ENCODE measurements at places on chromosomes 7 and 10.

DNA sequence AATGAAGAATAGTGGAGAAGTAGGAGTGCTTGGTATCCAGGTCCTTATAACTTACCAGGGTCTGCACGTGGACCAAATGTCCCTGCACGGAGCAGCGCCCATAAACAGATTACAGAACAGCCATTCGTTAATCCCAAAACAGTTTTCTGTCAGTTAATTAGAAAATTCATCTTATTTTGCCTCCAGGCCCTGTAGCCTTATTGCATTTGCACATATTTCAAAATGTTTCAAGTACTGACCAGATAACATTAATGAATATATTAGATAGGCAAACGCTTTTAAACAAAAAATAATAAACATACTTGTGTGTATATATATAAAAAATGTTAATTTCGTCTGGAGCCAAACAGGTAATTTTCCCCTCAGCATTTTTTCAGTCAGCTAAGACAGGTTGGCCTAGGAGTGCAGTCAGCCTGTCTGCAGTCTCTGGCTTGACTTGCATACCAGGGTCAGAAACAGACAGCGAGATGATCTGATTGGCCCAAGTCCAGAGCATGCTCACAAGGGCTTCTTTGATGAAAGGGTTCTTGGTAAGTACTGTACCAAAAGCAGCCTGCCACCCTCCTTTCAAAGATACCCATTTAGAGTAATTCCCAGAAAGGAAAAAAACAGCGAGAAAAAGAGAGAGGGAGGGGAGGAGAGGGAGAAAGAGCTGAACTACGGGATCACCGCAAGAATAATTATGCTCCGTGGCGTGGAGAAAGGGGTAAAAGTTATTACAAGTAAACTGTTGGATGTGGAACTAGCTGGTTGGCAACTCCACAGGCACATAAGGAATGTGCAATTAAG is 194.4 kb upstream of the TCF7L2 start:
- no peak for DNase-seq

- no peak for DNase-seq
Measured at GRCh38 chr10:26914898-26915297, 54.1 kb upstream of the ABI1 start.

DNA sequence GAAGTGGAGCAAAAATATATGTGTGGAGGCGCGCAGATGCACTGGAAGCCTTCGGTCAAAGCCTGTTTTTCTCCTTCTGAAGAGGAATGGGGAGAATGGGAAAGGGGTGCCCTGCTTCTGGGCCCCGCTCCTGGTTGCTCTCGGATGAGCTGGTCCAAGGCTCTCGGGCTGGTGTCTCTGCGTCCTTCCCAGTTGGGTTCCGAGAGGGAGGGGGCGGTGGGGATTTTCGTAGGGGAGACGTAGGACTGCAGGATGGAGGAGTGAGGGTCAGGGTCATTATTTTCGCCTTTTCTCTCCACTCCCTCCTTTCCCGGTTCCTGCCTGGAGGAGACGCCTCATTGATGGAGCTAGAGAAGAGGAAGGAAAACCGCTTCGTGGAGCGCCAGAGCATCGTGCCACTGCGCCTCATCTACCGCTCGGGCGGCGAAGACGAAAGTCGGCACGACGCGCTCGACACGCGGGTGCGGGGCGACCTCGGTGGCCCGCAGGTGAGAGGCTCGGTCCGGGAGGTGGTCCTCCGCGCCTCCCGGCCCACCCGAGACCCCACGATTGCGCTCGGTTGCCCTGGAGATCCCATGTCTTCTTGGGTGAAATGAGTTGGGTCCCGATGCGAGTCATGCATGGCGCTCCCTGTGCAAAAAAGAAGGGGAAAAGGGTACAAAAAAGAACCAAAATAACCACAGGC is 790 bp downstream of the ADAM22 start:
- no peak for DNase-seq

DNA sequence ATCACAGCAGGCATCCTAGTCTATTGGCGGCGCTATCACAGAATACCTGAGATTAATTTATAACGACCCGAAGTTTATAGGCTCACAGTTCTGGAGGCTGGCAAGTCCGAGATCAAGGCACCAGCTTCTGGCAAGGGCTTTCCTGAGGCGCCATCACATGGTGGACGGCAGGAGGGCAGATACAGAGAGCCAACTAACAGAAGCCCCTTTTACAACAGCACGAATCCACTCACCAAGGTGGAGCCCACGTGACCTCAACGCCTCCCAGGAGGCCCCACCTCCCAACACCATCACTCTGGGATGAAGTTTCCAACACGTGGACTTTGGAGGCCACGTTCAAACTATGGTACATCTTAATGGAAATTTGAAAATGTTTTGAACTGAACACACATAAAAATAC is 255.3 kb downstream of the ELFN1 start:
- no peak for DNase-seq

- DNase-seq = no peak
Measured at GRCh38 chr10:89518876-89519842, 16.2 kb downstream of the SLC16A12 start.

DNA sequence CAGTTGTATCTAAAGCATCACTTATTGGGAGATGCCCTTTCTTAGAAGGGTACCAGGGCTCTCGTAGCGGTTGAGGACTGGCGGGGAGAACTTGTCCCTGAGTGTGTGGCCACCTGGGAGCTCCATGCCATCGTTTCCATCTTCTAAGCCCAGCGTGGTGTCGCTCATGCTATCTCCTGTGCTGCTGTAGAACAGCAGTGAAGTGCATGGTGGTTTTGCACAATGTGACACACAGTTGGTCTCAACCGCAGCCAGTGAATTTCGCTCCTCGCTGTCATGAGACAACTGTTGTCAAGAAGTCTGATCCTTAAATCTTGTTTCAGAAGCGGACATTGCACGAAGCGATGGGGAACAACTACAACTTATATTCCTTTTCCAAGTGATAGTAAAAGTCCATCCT is 283.4 kb downstream of the GRID1 start:
- no peak for DNase-seq

GRCh38 chr10:6274040-6274439 is 71.3 kb downstream of the PFKFB3 start:
- DNase-seq = no peak
